ENCODE measurements at places on chromosomes 2 and 18. TPM values are rescaled to one million over a fixed set of nuclear protein-coding genes. Genes with fewer than 3 reads are reported as not detected.

- H3K27ac ChIP-seq, result no peak overlapping the region
- peaks cover 11% of the 10 kb centered on the region for H3K4me1 ChIP-seq
- no peaks in the 10 kb centered on the region for H3K36me3 ChIP-seq
These were observed 923 bp downstream of the FIGLA start for GRCh38 chr2:70789304-70790135.

DNA sequence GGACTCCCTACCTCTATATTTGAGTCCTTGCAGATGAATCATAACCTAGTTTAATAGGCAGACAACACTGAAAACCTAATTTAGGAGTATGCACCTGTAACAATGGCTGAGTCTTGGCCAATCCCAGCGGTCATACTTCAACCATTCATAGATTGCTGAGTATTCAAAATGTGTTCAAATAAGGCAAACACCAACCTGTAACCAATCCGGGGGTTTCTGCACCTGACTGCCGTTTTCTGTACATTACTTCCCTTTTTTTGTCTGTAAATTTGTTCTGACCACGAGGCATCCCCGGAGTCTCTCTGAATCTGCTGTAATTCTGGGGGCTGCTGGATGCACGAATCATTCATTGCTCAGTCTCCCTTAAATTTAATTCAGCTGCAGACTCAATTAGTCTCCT lies 338.6 kb downstream of the STK39 start:
- H3K27ac ChIP-seq, result no peak overlapping the region
- no peak overlapping the region for H3K4me3 ChIP-seq
- no peak for DNase-seq
- no peaks in the 10 kb centered on the region for H3K4me1 ChIP-seq
- peaks cover 9% of the 10 kb centered on the region for H3K27me3 ChIP-seq

DNA sequence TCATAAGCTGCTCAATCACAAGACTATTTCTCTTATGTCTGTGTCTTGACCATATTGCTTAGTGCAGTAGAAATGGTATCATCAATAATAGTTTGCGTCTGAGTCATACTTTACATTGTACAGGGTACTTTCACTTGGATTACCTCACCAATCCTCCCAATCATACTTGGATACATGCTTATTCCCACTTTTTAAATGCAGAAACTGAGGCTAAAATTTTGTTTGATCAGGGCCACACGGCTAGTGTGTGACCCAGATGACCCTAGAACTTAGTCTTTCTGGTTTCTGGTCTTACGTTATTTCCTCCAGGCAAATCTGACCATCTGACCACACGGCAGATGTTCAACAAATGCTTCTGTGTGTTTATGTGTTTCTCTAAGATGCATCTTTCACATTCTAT lies 23.8 kb upstream of the CCL20 start:
- H3K4me1 ChIP-seq, result peaks cover 11% of the 10 kb centered on the region
- no peak for DNase-seq
- no peaks in the 10 kb centered on the region for H3K36me3 ChIP-seq
- H3K27ac ChIP-seq, result no peak overlapping the region
- H3K27me3 ChIP-seq, result peaks cover 2% of the 10 kb centered on the region

- no peak overlapping the region for H3K27ac ChIP-seq
- peaks cover 9% of the 10 kb centered on the region for H3K4me1 ChIP-seq
- DNase-seq, result no peak
- no peaks in the 10 kb centered on the region for H3K36me3 ChIP-seq
- no peak overlapping the region for H3K4me3 ChIP-seq
These were observed 16.3 kb downstream of the SLC3A1 start for GRCh38 chr2:44291281-44292248.

- no peak for DNase-seq
- no peak overlapping the region for H3K27ac ChIP-seq
- no peaks in the 10 kb centered on the region for H3K36me3 ChIP-seq
- no peak overlapping the region for H3K4me3 ChIP-seq
- H3K27me3 ChIP-seq, result peaks cover 1% of the 10 kb centered on the region
These were observed 165.6 kb upstream of the NCKAP5 start for GRCh38 chr2:133733901-133734255.

DNA sequence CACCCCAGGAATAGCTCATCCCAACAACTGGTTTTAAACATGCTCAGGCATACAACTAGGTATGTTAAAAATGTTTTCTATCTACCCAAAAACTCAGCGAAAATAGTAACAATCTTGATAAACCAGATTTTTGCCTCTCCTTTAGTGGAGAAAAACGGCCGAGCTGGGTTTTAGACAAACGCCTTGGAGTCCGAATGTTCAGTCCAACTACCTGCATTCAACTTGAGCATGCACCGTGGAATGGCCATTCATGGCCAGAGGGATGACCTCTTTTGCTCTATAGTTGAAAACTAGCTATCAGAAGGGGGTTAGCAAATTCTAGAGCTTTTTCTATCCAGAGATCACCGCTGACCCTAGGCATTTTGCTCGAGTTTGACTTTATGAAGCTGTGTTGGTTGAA lies 30.8 kb downstream of the PDIA6 start:
- H3K4me1 ChIP-seq, result no peaks in the 10 kb centered on the region
- H3K27me3 ChIP-seq, result no peaks in the 10 kb centered on the region
- no peak overlapping the region for H3K27ac ChIP-seq
- H3K36me3 ChIP-seq, result peaks cover 43% of the 10 kb centered on the region
- DNase-seq, result no peak

Gene POTEC
- not detected for total RNA-seq

DNA sequence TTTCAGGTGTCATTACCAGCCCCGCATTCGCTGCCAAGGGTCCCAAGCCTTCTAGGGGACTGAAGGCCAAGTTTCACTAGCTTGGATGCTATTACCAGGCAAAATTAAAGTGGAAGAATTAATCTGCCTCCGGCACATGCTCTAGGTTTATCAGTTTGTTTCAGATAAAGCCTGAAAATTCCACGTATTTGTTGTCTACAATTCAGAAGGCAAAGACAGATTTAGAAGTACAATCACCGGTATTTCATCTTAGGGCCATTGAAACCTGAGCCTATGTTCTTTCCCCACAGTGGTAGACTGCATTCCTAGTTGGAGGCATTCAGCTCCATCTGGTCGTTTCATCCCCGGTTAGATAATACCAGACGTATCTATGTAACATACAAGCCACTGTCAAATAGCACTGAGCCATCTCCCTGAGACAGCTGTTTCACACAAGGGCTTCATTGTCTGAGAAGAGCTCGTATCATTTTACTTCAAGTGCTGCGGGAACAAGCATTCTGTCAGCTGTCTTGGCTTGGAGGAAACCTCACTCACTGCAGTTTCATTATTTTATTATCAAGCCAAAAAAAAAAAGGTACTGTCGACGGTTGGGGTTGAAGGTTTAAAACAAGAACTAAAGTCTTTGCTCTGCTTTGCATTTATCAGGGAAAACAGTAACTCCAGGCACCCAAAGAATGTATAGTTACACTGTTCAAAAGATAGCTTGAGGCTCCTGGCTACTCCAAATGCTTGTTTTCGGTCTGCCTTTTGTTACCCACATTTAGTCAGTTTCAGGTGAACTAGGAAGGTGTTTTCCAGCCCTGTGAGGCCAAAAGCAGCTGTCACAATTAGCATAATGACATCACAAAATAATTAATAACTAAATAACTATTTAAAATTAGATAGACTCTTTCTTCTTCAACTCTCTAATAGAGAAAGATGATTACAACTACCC lies 76.7 kb downstream of the TGIF1 start:
- H3K4me1 ChIP-seq, result peaks cover 17% of the 10 kb centered on the region
- H3K27me3 ChIP-seq, result no peaks in the 10 kb centered on the region
- no peak overlapping the region for H3K27ac ChIP-seq
- no peak overlapping the region for H3K4me3 ChIP-seq
- no peaks in the 10 kb centered on the region for H3K36me3 ChIP-seq

Gene LCT
- total RNA-seq, result 0.05 TPM
